SJSA1 (cell line): ENCODE measurements at places on chromosomes 6 and 20. TPM values are rescaled to one million over a fixed set of nuclear protein-coding genes. Genes with fewer than 3 reads are reported as not detected.
A peak's percentile ranks its signal among the peaks of the same experiment; 100 is the strongest.

- DNase-seq = peak; percentile 56
These were observed 532.7 kb downstream of the BCKDHB start for GRCh38 chr6:80639181-80639629.

- DNase-seq = no peak
These were observed 406.5 kb downstream of the CDH4 start for GRCh38 chr20:61658563-61658962.

DNA sequence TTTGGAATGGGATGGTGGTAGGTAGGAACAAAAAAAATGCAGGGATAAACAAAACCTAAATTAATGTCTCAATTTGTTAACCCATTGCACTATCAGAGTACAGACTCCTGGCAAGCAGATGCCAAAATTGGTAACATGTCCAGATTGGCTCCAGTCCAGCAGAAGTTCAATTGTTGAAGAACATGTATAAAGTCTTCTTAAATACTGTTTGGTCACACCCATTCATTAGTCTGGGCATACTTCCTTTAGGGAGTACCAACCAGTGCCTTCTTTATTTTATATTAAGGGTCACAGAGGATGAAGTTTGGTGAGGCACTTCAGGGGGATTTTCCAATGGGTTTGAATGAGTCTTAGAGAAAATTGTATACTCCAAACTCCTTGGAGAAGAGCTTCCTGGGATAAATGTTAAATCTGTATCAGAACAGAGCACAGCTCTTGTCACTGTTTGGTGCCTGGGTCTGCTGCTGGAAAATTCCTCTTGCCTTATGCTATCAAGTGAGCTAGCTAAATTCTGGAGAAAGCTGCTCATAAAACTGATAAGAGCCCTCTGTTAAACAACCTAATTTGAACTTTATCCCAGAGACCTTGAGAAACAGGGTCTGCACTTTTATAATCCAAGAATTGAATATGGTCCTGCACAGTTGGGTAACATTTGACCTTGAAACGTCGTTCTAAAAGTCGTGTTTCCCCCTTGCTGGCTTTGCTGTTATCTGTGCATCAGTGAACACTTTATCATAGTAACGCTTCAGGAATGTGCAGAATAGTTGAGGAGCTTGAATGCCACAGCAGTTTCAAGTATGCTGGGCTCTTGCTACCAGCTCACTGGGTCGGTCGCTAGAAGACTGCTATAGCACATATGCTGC is 334.1 kb upstream of the CITED2 start:
- peak; percentile 77 for DNase-seq

UNC5CL gene
- total RNA-seq = 0.47 TPM in 1 of 2 replicates, not detected in the other

DNA sequence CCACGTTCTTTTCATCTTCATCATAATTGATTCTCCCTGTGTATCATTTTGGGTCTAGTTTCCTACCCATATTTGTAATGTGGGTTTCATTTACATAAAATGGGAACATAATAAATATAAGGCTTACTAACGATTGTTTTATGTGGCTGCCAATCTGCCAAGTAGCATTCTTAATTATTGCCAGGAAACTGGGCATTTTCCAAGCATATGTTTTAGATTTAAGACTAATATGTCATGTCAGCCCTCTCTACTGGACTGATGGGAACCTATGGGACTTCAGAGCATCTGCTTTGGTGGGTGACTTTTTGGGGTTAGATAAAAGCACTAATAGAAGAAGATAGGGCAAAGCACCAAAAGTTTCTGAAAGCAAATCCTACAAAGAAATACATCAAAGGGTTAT is 157.5 kb downstream of the TBX18 start:
- DNase-seq = no peak

EYS gene
- not detected in 2 replicates for total RNA-seq

- DNase-seq = no peak
These were observed 30.3 kb downstream of the PPP1R16B start for GRCh38 chr20:38835792-38836191.

GRCh38 chr6:118715376-118715775 is 64.0 kb upstream of the CEP85L start:
- no peak for DNase-seq

TRIM31 gene
- not detected in 2 replicates for total RNA-seq

VEGFA gene
- 61.0 and 80.2 TPM in 2 replicates for total RNA-seq

GRCh38 chr6:19299129-19299528 is 538.0 kb upstream of the ID4 start:
- no peak for DNase-seq
